ENCODE measurements at places on chromosomes 1 and 21. TPM values are rescaled to one million over a fixed set of nuclear protein-coding genes. Genes with fewer than 3 reads are reported as not detected.

DNA sequence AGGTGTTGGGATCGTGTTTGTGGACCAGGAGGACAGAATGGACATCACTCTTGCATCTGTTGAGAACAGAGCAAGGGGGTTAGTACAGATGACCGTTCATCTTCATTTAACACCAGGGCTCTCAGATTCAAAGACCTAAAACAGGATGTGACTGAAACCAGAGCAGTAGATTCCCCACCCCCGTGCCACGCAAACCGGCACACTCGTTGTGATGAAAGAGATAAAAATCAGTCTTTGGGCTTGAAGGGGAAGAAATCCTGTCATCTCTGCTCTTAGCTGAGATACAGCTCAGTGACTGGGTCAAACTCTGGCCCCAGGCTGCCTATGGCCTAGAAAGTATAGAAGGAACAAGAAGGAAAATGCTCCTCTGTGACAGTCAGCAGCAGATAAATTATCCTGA is 146.2 kb upstream of the KRTAP19-8 start:
- no peak for DNase-seq

IFI16 gene
- total RNA-seq, result 42.4 TPM

DNA sequence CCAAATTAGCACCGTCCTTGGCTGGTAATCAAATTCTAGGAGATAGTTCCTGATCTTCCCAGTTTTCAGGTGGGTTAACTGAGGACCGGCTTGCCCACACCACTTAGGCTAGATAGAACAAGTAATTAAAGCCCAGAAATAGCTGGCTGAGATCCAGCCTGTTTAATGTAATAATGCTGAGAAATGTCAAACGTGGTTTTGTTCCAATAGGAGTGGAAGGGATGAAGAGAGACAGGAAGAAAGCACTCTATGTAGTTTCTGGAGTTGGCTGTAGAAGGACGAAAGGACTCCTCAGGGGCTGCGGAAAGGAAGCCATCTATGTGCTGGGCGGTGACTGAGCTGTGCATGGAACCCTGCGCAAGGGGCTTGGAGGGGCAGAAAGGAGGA is 18.6 kb downstream of the NAV1 start:
- no peak for DNase-seq

- DNase-seq, result no peak
These were observed 47.1 kb downstream of the COL6A1 start for GRCh38 chr21:46028573-46029091.

CA6 gene
- total RNA-seq, result not detected

RIMS3 gene
- 4.2 TPM for total RNA-seq

STXBP3 gene
- total RNA-seq, result 73.8 TPM

- DNase-seq, result no peak
These were observed 20.7 kb upstream of the RBM34 start for GRCh38 chr1:235181561-235182245.

OR10J1 gene
- not detected for total RNA-seq

DNA sequence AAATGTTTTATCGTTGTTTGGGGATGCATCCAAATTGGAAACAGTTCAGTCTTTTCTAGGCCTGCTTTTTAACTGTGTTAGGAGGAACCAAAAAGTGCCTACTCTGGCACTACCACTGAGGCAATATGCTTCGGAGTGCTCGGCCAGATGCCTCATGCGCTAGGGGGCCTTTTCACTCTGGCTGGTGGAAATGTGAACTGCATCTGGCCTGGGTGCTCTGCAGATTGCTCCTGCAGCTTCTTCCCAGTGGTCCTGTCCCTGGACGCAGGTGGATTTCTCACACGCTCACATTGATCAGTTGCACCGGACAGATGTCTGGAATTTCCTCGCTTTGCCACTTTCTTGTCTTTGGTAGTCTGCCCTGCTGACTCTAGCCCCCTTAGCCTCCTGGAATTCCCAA is 330.2 kb upstream of the FMN2 start:
- no peak for DNase-seq

GRCh38 chr1:65704318-65704717 is 88.4 kb upstream of the PDE4B start:
- DNase-seq, result no peak

RYR2 gene
- 7.5 TPM for total RNA-seq

DNA sequence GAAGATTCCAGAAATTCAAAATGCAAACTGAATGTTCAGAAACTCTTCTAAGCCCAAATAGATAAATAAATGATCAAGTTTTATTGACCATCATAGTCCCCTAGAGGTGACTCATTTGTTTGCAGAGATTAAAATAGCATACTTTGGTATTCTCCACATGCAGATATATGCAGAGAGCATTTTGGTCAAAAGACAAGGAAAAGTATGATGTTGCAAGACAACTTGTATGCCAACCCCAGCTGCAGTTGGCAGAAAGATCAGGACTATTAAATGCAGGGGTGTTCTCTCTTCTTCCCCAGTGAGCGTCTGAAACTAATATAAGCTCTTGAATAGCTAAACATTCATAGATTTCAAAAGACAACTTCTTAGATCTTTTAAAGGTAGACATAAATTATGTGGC is 404.9 kb downstream of the LTN1 start:
- DNase-seq, result no peak

DNA sequence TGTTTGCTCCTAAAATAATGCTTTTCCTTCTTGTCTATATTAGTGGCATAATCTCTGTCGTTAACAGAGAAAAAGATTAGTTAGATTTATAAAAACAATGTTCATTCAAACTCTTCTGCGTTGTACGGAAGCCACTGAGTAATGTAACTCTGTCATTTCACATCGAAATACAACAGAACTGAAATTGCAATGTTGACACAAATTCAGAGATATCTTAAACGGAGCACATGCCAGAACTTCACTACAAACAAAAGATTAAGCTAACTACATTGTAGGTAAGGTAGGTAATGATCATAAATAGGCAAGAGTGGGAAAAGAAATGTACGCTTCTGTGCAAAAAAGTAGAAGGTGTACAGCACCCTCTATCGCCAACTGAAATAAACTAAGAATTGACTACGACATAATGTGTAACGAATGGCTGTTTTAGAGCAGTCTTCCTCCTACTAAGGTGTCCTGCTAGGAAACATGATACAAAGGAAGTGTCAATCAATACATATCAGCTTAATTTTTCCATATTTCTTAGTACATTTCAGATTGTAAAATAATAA is 56.6 kb downstream of the PCNX2 start:
- no peak for DNase-seq

DNA sequence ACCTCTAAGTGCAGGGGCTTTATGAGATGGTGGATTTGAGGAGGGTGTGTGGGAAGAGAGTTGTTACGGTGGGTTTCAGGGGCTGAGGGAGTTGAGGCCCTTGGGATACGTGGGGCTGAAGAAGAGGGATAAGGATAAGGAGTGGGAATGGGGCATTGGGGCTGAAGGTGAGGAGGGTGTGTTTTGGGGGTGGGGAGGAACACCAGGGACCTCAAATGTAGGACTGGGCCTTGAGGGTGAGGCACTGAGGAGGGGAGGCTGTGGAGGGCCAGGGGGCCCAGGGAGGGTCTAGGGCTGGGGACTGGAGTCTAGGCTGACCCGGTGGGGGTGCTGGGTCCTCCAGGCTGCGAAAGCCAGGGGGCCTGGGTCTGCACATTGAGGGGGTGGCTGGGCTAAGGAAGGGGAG is 1.2 kb upstream of the PLEKHM2 start:
- DNase-seq, result no peak

- DNase-seq, result no peak
These were observed 26.8 kb upstream of the SLC30A1 start for GRCh38 chr1:211605603-211606331.

Measured in mucosa of gallbladder (tissue), 1 donor.